ENCODE measurements at places on chromosomes 12 and 14. TPM values are rescaled to one million over a fixed set of nuclear protein-coding genes. Genes with fewer than 3 reads are reported as not detected.

Gene FSCB
- not detected for polyA plus RNA-seq

GRCh38 chr12:8894378-8894777 is 19.9 kb upstream of the PHC1 start:
- no peak overlapping the region for H3K4me3 ChIP-seq
- H3K36me3 ChIP-seq: no peaks in the 10 kb centered on the region
- H3K27me3 ChIP-seq: peaks cover 4% of the 10 kb centered on the region
- H3K4me1 ChIP-seq: peaks cover 5% of the 10 kb centered on the region
- H3K27ac ChIP-seq: no peak overlapping the region

Gene KDM5A
- polyA plus RNA-seq: 49.3 TPM

Gene PLBD1
- polyA plus RNA-seq: 5.3 TPM

Gene CPNE6
- polyA plus RNA-seq: not detected

Gene MIP
- polyA plus RNA-seq: not detected

DNA sequence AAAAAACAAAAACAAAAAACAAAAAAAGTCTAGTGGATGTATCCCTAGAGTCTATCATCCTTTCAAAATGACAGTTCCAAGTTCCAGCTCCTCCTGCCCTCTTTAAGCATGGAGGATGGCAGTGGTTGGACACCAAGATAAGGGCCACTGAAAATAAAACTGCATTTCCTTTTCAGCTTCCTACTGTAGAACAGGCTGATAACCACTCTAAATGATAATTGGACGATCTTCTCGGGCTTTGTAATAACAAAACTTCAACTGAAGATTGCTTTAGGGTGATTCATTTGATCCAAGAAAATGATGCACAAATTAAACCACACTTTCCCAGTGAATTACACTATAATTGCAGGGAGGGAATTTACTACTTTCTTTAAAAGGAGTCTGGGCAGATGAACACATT is 42.2 kb upstream of the CRACR2A start:
- H3K4me3 ChIP-seq: no peak overlapping the region
- no peak for DNase-seq
- peaks cover 5% of the 10 kb centered on the region for H3K36me3 ChIP-seq
- H3K27ac ChIP-seq: no peak overlapping the region

- no peaks in the 10 kb centered on the region for H3K27me3 ChIP-seq
- H3K27ac ChIP-seq: peak overlapping the region; percentile 47
- H3K36me3 ChIP-seq: no peaks in the 10 kb centered on the region
- DNase-seq: no peak
- H3K4me3 ChIP-seq: peak overlapping the region; percentile 5
Measured at GRCh38 chr12:12007001-12007712, 63.6 kb upstream of the BCL2L14 start.

DNA sequence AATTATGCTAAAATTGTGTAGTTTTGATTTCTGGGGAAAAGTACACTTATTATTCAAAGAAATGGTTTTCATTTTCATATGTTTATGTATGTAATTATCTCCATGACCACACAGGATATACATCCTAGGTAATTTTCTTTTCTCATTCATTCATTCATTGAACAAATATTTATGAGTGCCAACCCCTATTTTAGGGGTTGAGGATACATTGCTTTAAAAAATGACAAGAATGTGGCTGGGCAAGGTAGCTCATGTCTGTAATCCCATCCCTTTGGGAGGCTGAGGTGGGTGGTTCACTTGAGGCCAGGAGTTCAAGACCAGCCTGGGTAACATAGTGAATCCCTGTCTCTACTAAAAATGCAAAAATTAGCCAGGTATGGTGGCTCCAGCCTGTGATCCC is 40.9 kb downstream of the SGPP1 start:
- H3K4me3 ChIP-seq: no peak overlapping the region
- no peaks in the 10 kb centered on the region for H3K27me3 ChIP-seq
- no peak overlapping the region for H3K27ac ChIP-seq

DNA sequence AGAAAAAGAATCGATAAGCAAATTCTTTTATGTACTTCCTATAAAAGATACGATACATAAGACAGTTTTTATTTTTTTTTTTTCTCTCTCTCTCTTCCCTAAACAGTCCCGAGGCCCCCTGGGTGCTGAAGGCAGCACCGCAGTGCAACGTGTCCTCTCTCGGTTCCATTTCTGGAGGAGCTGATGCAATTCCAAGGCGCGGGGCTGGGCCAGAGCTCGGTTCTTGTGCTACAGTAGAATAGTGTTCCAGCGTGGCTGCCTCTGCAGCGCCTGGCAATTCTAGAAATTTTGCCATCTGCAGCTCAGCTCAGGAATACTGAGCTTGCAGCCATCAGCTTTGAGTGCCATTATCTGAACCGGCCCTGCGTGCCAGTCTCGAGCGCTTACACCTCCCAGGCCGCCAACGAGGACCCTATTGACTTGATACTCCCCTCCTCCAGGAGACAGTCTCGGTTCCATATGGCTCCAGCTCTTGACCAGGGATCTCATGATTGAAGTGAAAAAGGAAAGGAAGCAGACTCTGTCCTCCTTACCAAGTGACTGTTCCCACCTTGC is 630 bp downstream of the ALDH1L2 start:
- peaks cover 6% of the 10 kb centered on the region for H3K36me3 ChIP-seq
- no peak overlapping the region for H3K27ac ChIP-seq
- H3K4me3 ChIP-seq: peak overlapping the region; percentile 92
- peaks cover 10% of the 10 kb centered on the region for H3K27me3 ChIP-seq
- no peak for DNase-seq
- H3K4me1 ChIP-seq: peaks cover 9% of the 10 kb centered on the region

DNA sequence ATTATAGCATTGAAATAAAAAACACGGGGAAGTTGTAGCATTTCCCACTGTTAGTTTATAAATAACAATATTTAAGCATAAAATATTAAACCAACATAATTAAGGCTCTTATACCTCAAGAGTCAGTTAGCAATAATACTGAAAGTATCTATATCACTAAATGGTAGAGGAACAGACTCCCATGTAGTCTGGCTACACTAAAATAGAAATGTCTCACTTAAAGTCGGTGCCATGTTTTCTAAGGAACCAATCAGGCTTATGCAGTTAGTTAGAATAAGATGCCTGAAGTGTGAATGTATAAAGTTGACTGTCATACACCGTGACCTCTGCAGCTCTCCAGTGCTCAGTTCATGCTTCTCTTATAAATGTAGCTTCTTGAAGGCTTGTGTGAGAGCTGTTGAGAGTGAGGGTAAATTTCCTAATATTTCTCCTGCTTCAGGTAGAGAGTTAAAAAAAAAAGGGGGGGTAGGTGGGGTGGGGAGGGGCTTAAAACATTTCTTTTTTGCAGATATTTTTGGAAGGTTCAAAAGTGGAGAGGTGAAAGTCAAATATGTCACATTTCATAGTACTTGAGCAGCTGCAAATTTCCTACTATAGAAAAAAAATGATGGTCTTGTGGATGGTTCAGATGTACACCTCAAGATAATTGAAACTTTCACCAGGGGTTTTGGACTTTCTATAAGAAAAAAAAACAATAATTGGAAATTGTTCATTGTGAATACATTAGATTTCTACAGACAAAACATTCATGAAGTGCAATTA is 64.5 kb downstream of the PTCSC3 start:
- H3K4me3 ChIP-seq: no peak overlapping the region
- H3K27me3 ChIP-seq: no peaks in the 10 kb centered on the region
- H3K27ac ChIP-seq: no peak overlapping the region
- no peak for DNase-seq
- no peaks in the 10 kb centered on the region for H3K36me3 ChIP-seq

- no peak overlapping the region for H3K27ac ChIP-seq
- no peaks in the 10 kb centered on the region for H3K36me3 ChIP-seq
- H3K27me3 ChIP-seq: peaks cover 67% of the 10 kb centered on the region
Measured at GRCh38 chr14:96056509-96057422, 17.6 kb downstream of the C14orf132 start.

DNA sequence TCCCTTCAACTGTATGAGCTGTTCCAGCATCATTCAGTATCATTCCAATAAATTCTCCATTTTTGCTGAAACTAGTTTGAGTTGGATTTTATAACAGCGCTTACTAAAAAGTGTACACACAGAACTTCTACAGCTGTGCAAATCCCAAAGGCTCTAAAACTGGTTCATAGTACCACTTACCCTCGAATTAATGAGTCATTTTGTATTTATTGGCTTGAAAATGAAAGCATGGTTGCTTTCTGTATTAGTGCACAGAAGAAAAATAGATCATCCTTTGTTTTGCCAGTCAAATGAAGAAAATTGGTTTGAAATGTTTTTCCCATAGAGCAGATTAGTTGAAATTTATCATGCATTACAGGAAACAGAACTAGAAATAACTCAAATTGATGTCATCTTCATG is 268.3 kb upstream of the CPNE8 start:
- DNase-seq: no peak
- no peaks in the 10 kb centered on the region for H3K27me3 ChIP-seq
- no peaks in the 10 kb centered on the region for H3K4me1 ChIP-seq
- H3K36me3 ChIP-seq: no peaks in the 10 kb centered on the region
- H3K4me3 ChIP-seq: no peak overlapping the region

Gene GALNT16
- not detected for polyA plus RNA-seq

DNA sequence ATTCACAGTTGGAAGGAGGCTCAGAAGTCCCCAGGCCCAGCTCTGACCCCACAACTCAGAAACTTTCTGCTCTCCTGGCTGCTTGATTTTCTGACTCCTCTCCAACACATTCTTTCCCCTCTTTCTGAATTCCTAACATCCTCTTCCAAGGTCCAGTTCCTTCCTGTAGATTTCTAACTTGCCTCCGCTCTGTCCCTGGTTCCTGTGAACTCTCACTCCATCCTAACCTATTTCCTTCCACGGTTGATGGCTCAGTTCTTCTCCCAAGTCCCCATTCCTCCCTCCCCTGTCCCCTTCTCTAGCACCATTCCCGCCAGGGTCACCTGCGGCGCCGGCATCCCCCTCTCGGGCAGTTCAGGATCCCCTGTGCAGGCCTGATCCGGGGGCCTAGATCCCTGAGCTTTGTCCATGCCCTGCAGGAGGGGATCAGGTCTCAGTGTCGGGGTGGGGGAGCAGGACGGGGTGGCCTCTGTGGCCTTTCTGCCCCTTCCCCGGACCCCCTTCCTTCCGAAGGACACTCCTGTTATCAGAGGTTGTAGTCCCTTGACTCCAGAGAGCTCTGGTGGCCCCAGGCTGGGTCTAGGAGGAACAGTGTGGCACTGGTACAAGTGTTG is 6.0 kb upstream of the SLC22A17 start:
- no peak overlapping the region for H3K4me3 ChIP-seq
- no peak for DNase-seq
- peaks cover 2% of the 10 kb centered on the region for H3K4me1 ChIP-seq
- no peak overlapping the region for H3K27ac ChIP-seq
- H3K36me3 ChIP-seq: no peaks in the 10 kb centered on the region

DNA sequence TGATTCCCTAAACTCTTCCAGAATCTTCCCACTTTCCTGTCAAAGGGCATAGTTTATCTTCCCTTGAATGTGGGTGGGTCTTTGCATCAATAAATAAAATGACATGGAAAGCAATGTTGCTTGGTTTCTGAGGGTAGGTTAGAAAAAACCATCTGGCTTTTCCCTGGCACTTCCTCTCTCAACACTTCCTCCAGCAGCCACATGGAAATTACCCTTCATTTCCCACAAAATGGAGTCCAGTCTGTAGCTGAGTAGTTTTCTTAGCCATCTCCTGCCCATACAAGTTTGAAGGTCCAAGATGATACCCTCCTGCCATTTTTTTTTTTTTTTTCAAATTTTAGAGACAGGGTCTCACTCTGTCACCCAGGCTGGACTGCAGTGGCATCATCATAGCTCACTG is 11.1 kb upstream of the NDUFA12 start:
- peaks cover 24% of the 10 kb centered on the region for H3K4me1 ChIP-seq
- H3K27me3 ChIP-seq: no peaks in the 10 kb centered on the region
- H3K27ac ChIP-seq: no peak overlapping the region
- H3K4me3 ChIP-seq: no peak overlapping the region

All from naive B cell (primary cell).